Heart left ventricle (tissue), 16 donors: ENCODE measurements at places on chromosomes 13 and 19.

GRCh38 chr13:93948162-93948922, 531.1 kb downstream of the DCT start:
- no peak for DNase-seq

DNA sequence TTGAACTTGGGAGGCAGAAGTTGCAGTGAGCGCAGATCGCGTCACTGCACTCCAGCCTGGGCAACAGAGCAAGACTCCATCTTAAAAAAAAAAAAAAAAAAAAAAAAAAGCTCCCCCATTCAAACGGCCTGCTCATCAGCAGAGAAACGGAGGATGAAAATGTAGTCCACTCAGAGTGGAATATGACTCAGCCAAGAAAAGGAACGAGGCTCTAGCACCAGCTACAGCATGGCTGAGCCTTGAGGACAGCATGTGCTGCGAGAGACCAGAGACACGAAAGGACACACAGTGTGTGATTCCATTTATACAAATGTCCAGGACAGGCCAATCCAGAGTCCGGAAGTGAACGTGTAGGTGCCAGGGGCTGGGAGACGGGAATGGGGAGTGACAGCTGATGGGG, 18.1 kb upstream of the MIER2 start:
- DNase-seq = no peak

GRCh38 chr19:45428384-45429231, 4.9 kb upstream of the ERCC1 start:
- peak; percentile 85 for DNase-seq

DNA sequence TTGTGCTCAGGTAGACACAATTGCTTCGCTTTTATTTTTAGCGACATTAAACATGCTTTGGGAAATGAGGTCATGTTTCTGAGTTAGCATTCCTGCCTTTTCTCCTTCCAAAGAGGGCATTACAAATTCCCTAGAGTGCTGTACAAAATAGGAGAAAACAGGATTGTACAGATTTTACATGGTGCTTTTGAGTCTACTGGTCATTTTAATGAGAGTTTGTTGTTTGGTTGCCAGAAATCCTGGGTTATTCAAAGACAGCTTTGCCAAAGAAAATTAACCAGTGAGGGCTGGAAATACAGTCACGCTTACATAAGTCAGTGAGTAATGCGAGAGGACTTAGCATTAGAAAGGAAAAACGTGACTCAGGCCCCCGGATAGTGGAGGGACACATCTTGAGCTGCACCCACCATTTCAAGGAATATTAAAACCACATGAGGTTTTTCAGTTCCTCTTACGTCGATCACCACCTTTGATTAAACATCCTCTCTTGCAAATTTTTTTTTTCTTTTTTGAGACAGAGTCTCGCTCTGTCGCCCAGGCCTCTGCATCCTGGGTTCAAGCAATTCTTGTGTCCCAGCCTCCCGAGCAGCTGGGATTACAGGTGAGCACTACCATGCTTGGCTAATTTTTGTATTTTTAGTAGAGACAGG, 55.4 kb downstream of the SACS start:
- peak; percentile 49 for DNase-seq

GRCh38 chr13:76992548-76993001, 694 bp downstream of the CLN5 start:
- DNase-seq = no peak

- DNase-seq = no peak
These were observed 317.3 kb downstream of the ZNF536 start for GRCh38 chr19:30689474-30689873.

- DNase-seq = no peak
These were observed 2.1 kb downstream of the C19orf12 start for GRCh38 chr19:29712744-29713516.

DNA sequence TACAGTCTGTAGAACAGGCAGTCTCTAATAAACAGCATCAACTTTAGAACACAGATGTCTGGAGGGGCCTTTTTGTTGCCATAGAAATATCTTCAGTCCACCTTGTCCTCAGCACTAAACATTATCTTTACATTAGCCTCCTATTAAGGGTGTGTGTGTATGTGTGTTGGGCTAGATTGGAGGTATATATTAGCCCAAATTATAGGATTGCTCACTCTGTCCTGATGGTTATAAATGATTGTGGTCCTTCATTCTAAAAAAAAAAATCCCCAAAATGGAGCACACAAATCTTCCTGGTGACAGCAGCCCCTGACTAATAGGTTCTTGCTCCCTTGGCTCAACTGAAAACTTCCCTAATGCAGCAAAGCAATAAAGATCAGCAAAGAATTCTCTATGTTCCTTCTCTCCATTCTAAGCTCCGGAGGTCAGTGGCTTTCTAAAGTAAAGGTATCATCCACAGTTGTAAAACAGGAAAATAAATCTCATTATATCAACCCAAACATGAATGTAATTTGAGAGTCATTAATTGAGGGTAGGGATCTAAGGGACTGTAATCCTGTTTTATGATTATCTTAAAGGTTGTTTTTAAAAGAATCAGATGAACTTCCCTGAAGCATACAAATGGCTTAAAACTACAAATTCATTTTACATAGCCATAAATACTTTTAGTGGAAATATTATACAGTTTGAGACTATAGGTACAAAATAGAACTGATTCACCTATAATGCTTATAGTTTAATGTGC, 232.7 kb downstream of the KLF12 start:
- no peak for DNase-seq

GRCh38 chr13:40662866-40663265, 3.6 kb downstream of the FOXO1 start:
- DNase-seq = no peak

- DNase-seq = peak; percentile 83
These were observed 27.9 kb downstream of the PLEKHJ1 start for GRCh38 chr19:2207991-2208860.

DNA sequence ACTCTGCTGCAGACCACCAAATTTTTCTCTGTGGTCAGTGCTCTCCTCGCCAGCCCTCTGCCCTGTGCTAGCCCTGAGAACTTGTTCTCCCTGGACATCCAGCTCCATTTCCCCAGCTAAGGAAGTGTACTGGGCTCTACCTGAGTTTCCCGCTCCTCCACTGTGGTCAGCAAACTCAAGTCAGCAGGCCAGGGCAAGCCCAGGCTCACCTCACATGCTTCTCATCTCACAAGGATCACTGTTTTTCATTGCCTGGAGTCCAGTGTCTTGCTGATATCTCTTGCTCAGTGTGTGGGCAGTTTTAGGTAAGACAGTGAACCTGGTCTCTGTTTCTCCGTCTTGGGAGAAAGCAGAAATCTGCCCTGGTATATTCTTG, 201.4 kb downstream of the FOXO1 start:
- no peak for DNase-seq

DNA sequence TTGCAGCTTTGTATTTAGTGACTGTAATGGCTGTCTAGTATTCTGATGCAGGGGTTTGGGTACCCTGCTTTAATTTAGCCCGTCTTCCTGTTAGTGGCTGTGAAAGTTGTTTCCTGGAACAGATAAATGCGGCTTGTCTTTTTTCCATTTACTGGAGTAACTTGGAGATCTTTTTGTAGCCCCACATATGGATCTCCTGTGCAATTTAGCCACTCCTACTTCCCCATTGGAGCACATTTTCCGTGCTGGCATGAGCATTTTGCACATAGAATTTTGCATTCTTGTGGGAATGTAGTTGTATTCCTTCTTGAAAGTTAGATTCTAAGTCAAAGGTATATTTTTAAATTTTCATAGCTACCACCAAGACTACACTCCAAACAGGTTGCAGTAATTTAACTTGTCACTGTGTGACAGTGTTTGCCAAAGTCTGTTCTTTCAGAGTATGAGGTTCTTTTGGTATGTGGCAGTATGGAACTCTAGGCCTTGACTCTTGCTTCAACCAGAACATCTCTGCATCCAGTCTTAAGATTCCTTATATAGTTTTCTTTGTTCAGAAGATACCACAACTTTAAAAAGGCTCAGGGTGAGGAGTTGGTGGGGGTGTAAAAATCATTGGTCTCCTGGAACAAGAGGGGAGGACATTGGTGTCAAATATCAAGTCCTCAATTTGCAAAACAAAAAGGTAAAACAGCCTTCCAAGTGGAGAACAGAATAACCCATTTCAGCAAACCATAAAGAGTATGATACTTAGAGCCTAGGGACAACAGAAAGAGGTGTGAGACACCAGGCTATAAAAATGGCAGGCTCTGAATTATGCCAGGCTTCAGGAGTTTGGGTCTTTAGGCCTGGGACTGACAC, 21.1 kb upstream of the CCDC97 start:
- no peak for DNase-seq

DNA sequence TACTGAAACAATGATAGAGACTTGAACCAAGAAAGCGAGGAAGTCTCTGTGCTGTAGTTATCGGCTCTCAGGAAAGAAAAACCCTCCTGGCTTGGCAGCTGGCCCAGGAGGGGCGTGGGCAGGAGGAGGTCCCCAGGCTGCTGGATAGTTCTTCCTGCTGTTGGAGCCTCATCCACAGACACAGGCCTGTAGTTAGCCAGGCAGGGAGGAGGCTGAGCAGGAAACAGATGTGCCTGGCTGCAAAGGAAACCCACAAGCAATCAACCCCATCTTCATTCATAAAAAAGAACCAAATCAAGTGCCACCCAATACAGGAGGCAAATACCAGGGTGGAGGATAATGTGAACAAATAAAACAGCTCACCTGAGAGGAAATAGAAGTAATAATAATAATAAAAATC, 86.2 kb downstream of the IRS2 start:
- peak; percentile 85 for DNase-seq

GRCh38 chr13:39892721-39893685, 237.5 kb downstream of the COG6 start:
- peak; percentile 53 for DNase-seq

DNA sequence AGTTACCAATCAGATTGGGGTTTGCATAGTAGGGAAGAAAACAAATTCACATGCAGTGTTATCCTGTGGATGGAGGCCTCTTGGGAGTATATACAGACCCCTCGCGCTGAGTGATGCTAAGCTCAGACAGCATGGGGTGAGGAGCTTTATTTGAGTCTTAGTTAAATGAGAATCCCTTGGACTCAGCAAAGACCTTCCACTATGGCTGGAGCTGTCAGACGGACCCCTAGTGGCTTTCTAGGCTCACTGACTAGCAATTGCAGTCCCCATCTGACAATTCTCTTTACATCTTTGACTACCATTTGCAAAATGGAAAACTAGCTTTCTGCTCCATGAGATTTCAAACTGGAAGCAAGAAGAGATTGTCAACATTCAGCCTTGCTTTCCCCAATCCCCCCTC, 90.4 kb downstream of the STOML3 start:
- DNase-seq = no peak

DNA sequence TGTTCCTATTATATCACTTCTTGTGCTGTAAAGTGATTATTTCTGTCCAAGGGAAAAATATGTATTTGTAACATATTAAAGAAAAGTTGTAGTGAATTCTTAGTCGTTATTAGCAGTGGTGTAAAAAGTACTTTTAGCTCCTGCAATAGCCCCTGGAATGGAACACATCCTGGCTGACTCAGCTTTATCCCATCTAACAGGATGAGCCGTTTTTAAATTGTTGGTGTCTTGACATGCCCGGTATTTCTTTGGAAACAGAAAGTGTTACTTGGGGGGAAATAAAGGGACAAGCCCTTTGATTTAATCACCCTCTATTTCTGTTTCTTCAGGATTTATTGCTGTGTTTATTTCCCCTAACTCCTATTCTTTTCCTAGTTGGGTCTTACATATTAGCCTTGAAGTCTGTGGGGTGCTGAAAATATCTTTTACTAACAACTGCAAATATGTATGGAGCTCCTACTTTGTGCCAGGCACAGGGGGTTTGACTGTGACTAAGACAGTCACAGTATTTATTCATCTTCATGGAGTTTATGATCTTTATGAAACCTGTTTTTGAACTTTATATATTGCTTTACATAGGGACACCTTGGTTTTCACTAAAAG, 17.9 kb downstream of the COG3 start:
- DNase-seq = no peak

GRCh38 chr13:80340651-80341100, 250 bp downstream of the SPRY2 start:
- peak; percentile 41 for DNase-seq

- no peak for DNase-seq
These were observed 26.6 kb upstream of the KCTD15 start for GRCh38 chr19:33770107-33770506.

- peak; percentile 16 for DNase-seq
These were observed 19.0 kb upstream of the PLPP2 start for GRCh38 chr19:310141-310651.
